ENCODE measurements at places on chromosomes 4 and X.

DNA sequence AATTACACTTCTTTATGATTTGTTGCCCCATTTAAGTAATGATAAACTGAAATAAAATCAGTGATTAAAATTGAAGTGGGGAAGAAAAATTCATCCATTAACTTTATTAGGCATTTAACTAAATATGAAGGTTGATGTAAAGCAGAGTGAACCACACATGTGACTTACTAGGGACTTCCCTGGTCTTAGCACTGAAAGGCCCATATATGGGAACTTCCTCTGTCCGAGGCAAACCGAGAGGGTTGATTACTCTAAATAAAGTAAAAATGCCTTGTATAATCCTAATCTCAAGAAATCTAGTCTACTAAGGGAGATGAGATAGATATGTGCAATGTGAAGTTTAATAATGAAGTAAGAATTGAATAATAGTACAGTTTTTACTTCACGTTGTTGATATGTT lies 403.9 kb upstream of the RPS6KA3 start:
- H3K27me3 ChIP-seq, result no peaks in the 10 kb centered on the region
- no peaks in the 10 kb centered on the region for H3K4me1 ChIP-seq
- no peak overlapping the region for H3K27ac ChIP-seq
- no peak overlapping the region for H3K4me3 ChIP-seq
- no peak for DNase-seq

- DNase-seq, result no peak
- H3K36me3 ChIP-seq, result no peaks in the 10 kb centered on the region
- no peaks in the 10 kb centered on the region for H3K27me3 ChIP-seq
- H3K4me3 ChIP-seq, result peak overlapping the region; percentile 60
- no peaks in the 10 kb centered on the region for H3K4me1 ChIP-seq
- H3K27ac ChIP-seq, result no peak overlapping the region
These were observed 424 bp downstream of the SATL1 start for GRCh38 chrX:85243155-85243554.

GRCh38 chr4:13483768-13484121 lies 395 bp downstream of the RAB28 start:
- no peak for DNase-seq
- H3K27me3 ChIP-seq, result no peaks in the 10 kb centered on the region
- peaks cover 11% of the 10 kb centered on the region for H3K4me1 ChIP-seq
- peak overlapping the region; percentile 97 for H3K27ac ChIP-seq

DNA sequence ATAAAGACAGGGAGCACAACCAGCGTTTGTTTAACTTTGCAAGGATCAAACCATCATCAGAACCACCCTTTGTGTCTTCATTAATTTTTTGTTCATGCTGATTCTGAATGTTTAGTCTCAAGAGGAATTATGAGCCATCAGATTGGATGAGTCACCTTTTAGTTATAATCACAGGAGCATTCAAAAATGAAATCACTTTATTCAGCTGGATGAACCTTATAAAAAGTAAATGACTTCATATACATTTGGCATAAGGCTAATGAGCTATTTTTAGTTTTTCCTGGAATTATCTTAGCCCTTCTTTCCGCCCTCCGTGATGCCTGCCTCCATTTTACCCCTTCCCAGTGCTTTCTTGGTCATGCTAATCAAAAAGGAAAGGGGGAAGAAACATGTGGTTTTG lies 103.6 kb downstream of the SORBS2 start:
- no peak for DNase-seq
- no peaks in the 10 kb centered on the region for H3K27me3 ChIP-seq
- H3K36me3 ChIP-seq, result no peaks in the 10 kb centered on the region
- no peak overlapping the region for H3K4me3 ChIP-seq
- H3K27ac ChIP-seq, result no peak overlapping the region

DNA sequence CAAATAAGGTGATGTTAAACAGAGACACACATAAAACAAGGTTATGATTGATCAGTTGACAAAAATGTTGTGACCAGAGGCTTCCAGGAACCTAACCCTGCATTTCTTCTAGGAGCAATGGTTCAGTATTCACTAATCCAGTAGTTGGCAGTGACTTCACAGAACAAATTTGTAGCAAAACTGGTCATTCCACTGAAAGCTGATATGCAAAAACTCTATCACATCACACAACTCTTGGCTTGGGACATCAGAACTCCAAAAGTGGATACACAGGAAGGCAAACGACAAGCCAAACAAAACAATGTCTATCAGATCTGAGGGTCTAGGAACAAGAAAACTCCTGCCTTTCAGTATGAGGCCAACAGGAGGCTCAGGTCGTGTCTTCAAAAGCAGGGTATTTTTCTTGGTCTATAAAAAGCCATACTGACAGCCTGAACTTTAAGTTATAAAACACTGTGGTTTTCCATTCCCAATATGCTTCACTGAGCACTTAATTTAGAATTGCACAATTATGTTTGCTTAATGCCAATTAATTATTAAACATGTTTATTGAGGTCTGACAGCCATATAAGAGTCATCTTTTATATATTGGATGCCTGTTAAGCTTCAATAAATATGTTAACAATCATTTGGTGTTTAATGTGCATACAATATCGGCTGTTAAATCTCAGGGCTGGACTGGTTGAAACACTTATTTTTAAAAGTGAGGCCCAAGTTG lies 45.6 kb downstream of the SOD3 start:
- H3K36me3 ChIP-seq, result no peaks in the 10 kb centered on the region
- no peak overlapping the region for H3K4me3 ChIP-seq
- DNase-seq, result no peak
- no peak overlapping the region for H3K27ac ChIP-seq
- no peaks in the 10 kb centered on the region for H3K27me3 ChIP-seq

DNA sequence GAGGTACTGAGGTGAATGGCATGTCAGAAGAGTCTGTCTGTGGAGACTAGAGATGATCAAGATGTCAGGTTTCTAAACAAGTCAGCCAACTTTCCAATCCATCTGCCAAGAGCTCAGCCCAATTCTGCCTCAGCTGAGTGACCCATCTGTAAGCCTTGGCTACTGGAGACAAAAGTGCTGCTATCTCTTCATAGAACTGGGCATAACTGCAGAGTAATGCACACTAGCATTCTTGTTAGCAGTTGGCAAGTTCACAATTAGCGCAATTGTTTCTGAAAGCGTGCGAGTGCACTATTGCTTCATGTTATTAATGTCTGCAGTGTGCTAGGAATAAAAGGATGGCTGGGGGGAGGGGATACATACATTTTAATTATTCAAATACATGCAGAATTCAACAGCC lies 32.9 kb upstream of the SH3D19 start:
- H3K27ac ChIP-seq, result no peak overlapping the region
- H3K4me1 ChIP-seq, result no peaks in the 10 kb centered on the region
- no peaks in the 10 kb centered on the region for H3K27me3 ChIP-seq
- no peak for DNase-seq

- H3K4me1 ChIP-seq, result no peaks in the 10 kb centered on the region
- H3K36me3 ChIP-seq, result no peaks in the 10 kb centered on the region
- no peak overlapping the region for H3K4me3 ChIP-seq
- H3K27me3 ChIP-seq, result no peaks in the 10 kb centered on the region
- H3K27ac ChIP-seq, result no peak overlapping the region
These were observed 613.4 kb upstream of the NR3C2 start for GRCh38 chr4:149055624-149056023.

DNA sequence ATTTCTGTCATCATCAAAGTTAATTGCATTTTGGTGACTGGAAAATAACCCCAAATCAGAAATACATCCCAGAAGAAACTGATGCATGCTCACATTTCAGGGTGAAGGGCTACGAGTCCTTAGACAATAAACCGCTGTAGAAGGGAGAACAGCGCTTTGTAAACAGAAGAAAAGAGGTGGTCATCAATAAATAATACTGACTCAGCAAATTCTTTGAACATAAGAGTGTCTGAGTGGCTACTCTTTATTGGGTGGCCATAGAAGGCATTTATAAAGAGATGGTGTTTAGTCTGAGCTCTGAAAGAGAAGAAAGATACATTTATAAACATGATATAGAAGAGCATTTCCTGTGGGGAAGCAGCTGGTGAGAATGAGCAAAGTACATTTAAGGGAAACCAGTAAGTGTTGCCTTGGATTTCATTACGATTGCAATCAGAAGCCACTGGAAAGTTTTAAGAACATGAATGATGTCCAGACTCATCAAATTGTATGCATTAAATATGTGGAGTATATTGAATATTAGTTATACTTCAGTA lies 246.9 kb upstream of the GIMD1 start:
- DNase-seq, result no peak
- H3K4me3 ChIP-seq, result no peak overlapping the region
- no peaks in the 10 kb centered on the region for H3K27me3 ChIP-seq
- peaks cover 10% of the 10 kb centered on the region for H3K4me1 ChIP-seq
- H3K36me3 ChIP-seq, result no peaks in the 10 kb centered on the region

DNA sequence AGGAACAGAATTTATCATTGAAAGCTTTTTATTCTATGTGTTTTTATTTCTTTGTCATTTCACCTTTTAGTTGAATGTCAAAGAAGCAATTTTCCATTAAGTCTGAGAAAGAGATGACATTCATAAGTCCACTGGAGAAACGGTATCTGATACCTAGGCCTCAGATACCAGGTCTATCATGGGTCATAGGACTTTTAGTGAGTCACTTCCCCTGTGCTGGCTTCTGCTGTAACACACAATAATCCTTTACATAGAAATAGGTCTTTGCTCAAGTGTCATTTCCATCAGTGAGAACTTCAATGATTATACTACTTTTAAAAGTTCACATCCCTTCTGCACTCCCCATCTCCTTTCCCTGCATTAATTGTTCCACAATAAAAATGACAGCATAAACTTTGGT lies 125.5 kb upstream of the ARMCX2 start:
- no peak overlapping the region for H3K27ac ChIP-seq
- no peaks in the 10 kb centered on the region for H3K4me1 ChIP-seq
- H3K4me3 ChIP-seq, result no peak overlapping the region
- no peaks in the 10 kb centered on the region for H3K27me3 ChIP-seq
- no peaks in the 10 kb centered on the region for H3K36me3 ChIP-seq
- no peak for DNase-seq

All from tibial nerve (tissue), 4 donors.